Effector CD8-positive, alpha-beta T cell (primary cell): ENCODE measurements at places on chromosomes 7 and 10.

DNA sequence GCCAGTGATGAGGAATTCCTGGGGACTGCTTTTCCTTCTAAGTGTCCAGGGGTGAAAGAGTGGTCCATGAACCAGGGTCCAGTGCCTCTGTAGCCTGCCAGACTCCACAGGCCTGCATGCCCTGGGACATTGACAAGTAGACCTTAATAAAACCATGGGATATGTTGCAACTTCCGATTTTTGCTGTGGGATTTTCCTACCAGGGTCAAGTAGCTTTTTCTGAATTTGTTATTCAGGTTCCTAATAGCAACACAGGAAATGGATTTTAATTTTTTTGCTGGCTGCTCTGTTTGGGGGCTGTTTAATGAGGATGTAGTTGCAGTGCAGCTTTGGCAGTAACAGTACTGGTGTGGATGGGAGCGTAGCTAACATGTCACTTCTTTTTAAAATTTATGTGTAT lies 42.1 kb downstream of the WBP1L start:
- no peak for DNase-seq

GRCh38 chr7:139774376-139774775 lies 3.4 kb downstream of the HIPK2 start:
- no peak for DNase-seq

DNA sequence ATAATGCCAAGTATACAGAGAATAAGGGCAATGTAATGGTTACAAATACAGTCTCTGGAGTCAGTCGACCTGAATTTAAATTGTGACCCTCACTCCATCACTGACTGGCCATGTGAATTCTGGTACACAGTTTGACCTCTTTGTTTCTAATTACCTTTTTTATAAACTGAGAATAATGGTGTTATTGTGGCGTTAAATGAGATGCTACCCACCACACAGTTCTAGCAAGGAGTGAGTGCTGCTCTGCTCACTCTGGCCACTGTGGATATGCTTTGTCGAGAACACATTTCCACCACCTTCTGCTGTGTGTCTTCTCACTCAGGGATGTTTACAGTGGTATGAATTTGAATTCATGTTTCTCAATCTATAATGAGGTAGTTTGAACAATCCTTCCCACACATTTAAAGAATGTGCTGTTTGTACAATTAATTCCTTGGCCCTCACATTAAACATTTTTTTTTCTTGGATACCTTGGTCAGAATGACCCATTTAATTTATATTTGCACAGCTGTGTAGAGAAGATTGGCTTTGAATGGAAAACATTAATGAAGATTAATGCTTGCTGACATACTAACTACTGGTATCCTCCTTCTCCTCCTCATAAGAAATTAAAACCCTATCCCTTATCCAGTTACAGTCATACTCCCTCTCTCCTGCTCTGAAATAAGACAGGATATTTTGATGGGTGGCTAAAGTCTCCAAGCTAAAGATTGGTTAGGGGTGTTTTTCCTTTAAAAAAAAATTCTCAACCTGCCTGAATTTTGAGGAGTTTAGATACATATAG lies 42.4 kb downstream of the PLCE1 start:
- no peak for DNase-seq

DNA sequence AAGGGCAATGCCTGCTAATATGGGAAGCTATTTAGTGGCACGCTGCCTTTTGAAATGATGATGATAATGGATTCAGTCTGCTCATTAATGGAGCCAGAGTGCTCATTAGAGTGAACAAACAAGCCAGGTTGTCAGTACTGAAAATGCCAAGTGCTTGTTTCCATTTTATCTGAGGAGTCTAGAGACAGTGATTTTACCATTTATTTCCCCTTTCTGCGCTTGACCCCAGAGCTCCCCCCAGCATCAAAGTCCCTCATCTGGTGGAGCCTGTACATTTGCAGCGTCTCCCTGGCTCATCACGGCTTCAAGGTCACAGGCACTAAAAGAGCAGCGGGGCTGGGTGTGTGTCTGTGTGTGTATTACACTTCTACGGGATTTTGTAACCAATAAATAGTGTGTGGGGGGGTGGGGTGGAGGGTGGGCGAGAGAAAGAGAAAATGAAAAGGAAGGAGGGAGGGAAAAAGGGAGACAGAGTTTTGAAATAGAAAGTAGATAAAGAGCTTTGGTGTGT lies 553.8 kb downstream of the TFEC start:
- DNase-seq = no peak

DNA sequence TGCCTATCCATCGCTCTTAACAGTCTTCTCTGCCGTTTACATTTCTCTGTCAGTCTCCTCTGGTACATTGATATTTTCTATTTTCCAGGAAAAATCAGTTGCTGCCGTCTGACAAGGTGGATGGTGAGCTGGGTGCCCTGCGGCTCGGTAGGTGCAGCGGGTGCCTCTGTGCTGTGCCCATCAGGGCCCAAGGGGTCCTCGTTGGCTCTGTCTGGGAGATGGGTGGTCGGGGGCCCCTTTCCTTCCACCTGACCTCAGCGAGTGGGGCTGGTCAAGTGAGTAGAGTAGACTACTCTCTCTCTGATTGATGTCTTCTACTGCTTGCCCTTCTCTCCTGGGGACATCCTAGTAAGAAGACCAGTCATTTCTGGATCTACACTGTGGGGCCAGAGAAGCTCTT lies 57.4 kb downstream of the MINDY4 start:
- DNase-seq = no peak

DNA sequence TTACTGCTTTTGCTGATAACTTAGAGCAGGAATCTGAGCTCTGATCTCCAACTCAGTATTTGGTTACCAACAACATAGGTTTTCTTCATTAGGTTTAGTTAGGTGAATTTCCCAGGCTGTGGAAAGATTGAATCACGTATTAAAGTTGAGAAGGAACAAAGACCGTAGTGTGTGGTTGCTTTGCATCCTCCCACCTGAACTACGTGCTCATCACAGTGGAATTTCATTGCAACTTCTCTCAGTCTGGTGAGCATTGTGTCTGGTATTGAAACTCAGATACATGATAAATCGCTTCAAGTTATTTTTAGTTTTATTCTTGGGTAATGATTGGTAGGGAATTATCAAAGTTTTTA lies 139.4 kb upstream of the AKR1E2 start:
- no peak for DNase-seq

- DNase-seq = no peak
Observed at GRCh38 chr7:37552030-37552429, 103.4 kb upstream of the ELMO1 start.

GRCh38 chr10:31739146-31739545 lies 189.5 kb downstream of the ARHGAP12 start:
- DNase-seq = no peak
